ENCODE measurements at places on chromosomes 13 and 19.

DNA sequence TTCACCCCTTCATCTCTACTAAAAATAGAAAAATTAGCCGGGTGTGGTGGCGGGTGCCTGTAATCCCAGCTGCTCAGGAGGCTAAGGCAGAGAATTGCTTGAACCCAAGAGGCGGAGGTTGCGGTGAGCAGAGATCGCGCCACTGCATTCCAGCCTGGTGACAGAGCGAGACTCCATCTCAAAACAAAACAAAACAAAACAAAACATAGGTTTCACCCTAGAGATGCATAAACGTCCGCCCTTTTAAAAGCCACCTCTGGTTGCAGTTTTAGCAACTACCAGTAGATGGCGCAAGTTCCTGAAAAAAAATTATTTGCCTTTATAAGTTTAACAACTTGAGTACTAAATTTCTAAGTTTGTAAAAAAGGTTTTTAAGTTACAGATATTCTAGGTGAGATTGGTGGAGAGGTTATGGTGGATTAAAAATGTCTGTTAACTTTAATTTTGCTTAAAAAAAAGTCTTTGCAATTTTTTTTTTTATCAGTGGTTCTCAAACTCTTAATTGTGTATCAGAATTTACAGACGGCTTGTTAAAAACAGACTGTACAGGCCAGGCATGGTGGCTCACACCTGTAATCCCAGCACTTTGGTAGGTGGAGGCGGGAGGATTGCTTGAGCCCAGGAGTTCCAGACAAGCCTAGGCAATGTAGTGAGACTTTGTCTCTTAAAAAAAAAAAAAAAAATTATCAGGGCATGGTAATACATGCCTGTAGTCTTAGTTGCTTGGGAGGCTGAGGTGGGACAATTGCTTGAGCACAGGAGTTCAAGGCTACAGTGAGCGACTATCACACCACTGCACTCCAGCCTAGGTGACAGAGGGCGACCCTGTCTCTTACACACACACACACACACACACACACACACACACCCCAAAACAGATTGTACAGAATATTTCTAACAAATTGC is 42.1 kb downstream of the NAA16 start:
- peak; percentile 19 for DNase-seq

GRCh38 chr19:1980091-1980808 is 35.3 kb downstream of the BTBD2 start:
- DNase-seq: no peak

DNA sequence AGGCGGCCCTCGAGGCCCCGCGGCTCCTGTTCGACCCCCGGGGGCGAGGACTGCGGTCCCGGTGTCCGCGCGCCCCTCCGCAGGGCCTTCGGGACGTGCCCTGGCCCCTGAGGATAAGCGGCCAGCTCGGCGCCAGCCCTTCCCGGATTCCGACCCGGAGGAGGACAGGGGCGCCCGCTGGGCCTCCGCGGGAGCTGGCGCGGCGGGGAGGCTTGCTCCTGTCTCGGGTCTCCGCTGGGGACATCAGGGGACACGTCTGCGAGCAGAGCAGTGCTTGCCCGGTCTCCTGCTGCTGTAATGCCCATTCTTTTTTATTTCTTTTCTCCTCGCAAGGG is 829 bp downstream of the B3GLCT start:
- DNase-seq: no peak

- DNase-seq: no peak
Measured at GRCh38 chr13:42865768-42866102, 84.4 kb downstream of the FAM216B start.

DNA sequence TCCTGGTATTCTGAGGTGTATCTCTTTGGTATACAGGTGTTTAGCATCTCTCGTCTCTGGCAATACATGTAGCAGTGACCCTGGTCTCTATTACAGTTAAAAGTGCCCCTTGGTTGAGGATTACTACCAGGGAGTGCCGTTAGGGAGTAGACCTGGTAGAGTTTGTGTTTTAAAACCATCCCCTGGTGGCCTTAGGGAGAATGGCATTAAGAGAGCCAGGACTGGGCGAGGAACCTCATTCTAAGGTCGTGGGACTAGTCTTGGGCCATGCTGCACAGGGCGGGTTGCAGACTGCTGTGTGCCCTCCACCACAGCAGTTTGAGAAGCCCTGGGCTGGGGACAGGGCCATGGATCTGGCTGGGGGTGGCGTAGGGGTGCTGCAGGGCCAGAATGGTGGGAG is 35.0 kb downstream of the B3GLCT start:
- DNase-seq: no peak

- no peak for DNase-seq
Measured at GRCh38 chr19:36151144-36152018, 866 bp downstream of the COX7A1 start.

- DNase-seq: no peak
Measured at GRCh38 chr19:29685326-29685725, 20.1 kb downstream of the PLEKHF1 start.

DNA sequence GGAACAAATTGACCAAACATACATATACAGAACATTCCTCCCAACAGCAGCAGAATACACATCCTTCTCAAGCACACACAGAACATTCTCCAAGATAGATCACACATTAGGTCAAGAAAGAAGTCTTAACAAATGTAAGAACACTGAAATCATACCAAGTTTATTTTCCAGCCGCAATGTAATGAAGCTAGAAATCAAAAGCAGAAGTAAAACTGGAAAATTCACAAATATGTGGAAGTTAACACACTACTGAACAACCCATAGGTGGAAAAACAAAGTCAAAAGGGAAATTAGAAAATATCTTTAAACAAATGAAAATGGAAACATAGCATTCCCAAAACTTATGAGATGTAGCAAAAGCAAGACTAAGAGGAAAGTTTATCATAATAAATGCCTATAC is 692.6 kb downstream of the DIAPH3 start:
- DNase-seq: no peak

GRCh38 chr13:36571444-36571843 is 102.4 kb upstream of the SERTM1 start:
- no peak for DNase-seq

GRCh38 chr13:100075700-100076587 is 12.9 kb upstream of the PCCA start:
- DNase-seq: no peak

- DNase-seq: no peak
Measured at GRCh38 chr13:105370011-105370650, 1165.3 kb downstream of the EFNB2 start.

- no peak for DNase-seq
Measured at GRCh38 chr19:49954092-49954829, 6.7 kb downstream of the SIGLEC11 start.

- no peak for DNase-seq
Measured at GRCh38 chr19:38032951-38033350, 125.9 kb downstream of the SIPA1L3 start.

DNA sequence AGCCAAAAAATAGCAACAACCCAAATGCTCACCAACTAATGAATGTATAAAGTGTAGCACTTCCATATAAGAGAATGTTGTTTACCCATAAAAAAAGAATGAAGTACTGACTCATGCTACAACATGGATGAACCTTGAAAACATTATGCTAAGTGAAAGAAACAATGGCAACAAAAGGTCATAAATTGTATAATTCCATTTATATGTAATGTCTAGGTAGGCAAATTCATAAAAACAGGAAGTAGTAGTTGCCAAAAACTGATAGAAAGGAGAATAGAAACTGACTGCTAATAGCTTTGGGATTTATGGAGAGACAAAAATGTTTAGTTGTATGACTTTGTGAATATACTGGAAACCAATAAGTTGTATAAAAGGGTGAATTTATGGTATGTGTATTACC is 21.6 kb downstream of the MYCBP2 start:
- no peak for DNase-seq

GRCh38 chr19:29385191-29385795 is 140.5 kb upstream of the VSTM2B start:
- DNase-seq: no peak

- no peak for DNase-seq
Measured at GRCh38 chr13:72839831-72840426, 58.0 kb downstream of the PIBF1 start.

DNA sequence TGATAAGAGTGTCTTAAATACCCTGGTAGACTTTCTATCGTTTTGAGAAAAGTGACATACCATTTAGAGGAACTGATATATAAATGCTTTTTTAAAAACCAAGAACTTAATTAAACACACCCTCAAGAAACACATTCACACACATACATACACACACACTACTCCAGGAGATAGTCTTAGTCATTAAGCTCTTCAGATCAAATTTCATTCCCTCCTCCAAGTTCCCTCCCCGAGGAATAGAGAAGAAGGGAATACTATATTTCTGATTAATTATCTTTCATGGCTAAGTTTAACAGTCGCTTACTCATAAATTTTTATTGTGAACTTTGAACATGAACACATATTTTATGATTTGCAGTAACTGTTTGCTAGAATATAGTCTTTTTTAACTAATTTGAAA is 1109.5 kb downstream of the SLITRK1 start:
- DNase-seq: no peak

DNA sequence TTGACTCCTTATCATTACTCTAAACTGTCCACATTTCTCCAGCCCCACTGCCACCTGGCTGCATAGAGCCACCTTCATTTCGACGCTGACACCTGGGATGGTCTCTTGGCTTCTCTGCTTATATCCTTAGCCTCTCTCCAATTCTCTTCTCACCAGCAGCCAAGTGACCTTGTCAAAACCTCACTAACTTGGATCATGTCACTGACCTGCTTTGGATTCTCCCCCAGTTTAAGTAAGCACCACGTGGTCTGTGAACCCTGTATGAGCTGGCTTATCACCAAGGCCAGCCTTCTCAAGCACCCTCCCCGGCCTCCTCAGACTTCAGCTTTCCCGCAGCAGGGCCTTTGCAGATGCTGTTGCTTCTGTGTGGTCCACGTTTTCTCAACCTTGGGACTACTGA is 12.3 kb upstream of the GGACT start:
- no peak for DNase-seq

DNA sequence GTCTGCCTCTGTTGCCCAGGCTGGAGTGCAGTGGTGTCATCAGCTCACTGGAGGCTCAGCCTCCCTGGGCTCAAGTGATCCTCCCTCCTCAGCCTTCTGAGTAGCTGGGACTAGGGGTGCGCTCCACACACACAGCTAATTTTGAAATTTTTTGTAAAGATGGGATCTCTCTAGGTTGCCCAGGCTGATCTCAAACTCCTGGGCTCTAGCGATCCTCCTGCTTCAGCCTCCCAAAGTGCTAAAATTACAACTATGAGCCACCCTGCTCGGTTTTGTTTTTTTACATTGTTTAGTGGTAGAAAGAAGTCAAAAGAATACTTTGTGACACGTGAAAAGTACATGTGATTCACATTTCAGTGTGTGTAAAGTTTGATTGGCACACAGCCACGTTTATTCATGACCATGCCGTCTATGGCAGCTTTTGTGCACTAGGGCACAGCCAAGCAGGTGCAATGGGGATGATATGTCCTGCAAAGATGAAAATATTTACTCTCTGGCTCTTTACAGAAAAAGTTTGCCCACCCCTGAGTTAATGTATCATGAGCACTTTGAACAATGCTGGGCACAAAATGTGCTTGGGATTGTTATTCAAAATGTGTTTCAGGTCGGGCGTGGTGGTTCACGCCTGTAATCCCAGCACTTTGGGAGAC is 16.2 kb upstream of the NFIC start:
- no peak for DNase-seq

DNA sequence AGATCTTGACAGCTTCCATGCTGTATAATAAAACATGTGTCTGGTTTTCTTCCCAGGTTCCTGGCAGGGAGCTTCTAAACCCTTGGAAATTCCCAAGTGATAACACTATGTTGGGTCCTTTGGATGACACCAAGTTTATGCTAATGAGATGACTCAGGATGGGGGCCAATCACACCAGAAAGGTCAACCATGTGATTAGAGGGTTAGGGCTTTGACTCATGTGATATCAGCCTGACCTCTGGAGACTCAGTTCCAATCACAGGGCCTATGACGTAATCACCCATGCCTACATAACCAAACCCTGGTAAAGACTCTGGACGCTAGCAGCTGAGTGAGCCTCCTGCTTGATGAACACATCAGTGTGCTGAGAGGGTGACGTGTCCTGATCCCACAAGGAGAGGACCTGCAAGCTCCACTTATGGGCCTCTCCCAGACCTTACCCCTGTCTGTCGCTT is 203.6 kb downstream of the DCLK1 start:
- no peak for DNase-seq

Data from keratinocyte (primary cell).